CD4-positive, alpha-beta T cell treated with Interleukin-4 for 1 hour (primary cell): ENCODE measurements at places on chromosomes 6 and 20.

DNA sequence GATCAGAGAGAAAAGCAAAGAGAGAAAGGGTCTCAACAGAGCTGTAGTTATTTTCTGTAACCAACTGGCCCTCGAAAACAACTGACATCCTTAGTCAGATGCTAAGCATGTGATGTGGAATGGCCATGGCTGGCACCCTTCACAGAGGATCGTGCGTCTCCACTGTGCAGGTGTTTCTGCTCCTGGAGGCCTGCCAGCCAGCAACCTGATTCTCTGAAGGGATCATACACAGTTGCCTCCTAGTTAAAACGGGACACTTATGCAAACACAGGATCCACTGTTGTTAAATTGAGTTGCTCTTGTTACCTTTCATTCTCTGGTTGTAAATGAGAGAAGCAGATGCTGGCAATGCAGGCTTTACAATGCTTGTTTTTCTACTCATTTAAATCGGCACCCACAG lies 148.5 kb downstream of the HDGFL1 start:
- DNase-seq = no peak

GRCh38 chr6:43743682-43744381 lies 26.2 kb upstream of the VEGFA start:
- no peak for DNase-seq

DNA sequence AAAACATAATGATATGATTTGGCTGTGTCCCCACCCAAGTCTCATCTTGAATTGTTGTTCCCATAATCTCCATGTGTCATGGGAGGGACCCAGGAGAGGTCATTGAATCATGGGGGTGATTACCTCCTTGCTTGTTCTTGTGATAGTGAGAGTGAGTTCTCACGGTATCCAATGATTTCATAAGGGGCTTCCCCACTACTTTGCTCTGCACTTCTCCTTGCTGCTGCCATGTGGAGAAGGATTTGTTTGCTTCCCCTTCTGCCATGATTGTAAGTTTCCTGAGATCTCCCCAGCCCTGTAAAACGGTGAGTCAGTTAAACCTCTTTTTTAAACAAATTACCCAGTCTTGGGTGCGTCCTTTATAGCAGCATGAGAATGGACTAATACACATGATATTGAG lies 156.8 kb upstream of the PLCB4 start:
- DNase-seq = no peak

- no peak for DNase-seq
Observed at GRCh38 chr6:122818866-122819265, 29.8 kb downstream of the SMPDL3A start.

- no peak for DNase-seq
Observed at GRCh38 chr6:151026041-151026663, 160.7 kb downstream of the MTHFD1L start.

- DNase-seq = no peak
Observed at GRCh38 chr6:41467061-41467460, 79.1 kb upstream of the FOXP4 start.

- DNase-seq = no peak
Observed at GRCh38 chr6:2899596-2899995, 3.5 kb downstream of the SERPINB9 start.

- DNase-seq = no peak
Observed at GRCh38 chr20:38296433-38296832, 7.5 kb upstream of the BPI start.

DNA sequence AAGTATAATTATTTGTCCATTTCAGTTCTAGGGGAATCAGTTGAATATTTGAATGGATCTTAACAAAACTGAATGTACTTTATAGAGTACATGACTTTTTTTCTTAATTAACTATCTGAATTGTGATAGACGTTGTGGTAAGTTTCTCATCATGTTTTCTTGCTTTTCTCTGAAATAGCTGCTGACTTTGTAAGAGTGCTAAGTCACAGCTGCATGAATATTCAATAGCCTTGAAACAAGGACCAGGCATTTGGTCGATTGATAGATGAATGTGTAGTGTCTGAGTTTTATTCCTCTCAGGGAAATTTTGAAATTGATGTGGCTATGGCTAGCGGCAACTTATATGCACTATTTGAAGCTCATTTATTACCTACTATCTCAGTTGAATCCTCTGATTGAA lies 56.0 kb downstream of the ADGRB3 start:
- no peak for DNase-seq

- no peak for DNase-seq
Observed at GRCh38 chr20:35598899-35599775, 16.5 kb upstream of the SPAG4 start.

GRCh38 chr6:56716229-56716628 lies 73.5 kb upstream of the DST start:
- DNase-seq = no peak
